Prostate gland (tissue), 2 donors: ENCODE measurements at places on chromosomes 1 and 21. TPM values are rescaled to one million over a fixed set of nuclear protein-coding genes. Genes with fewer than 3 reads are reported as not detected.

DNA sequence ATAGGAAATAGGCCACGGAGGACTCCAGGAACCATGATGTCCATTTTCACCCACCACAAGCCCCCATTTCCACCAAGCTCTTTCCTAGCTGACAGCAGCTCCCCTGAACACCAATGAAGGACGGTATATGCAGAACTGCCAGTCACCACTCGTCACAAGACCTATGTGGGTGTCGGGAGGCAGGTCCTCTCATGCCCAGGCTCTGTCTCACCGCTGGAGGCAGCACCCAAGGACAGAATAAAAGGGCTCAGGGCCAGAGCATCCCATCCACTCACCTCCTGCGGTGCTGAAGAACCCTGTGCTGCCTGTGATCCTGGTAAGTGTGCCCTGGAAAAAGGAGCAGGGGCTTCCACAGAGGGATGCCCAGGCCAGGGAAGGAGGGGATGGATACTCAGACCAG lies at the start of gene LCE1F:
Gene LCE1F (plus strand): TSS at position 266 of the 400 bp plus-strand sequence. CDS start 1,232 bp downstream, outside the sequence.
- no peak for DNase-seq

- DNase-seq, result no peak
These were observed 394.8 kb downstream of the MATN1 start for GRCh38 chr1:30328401-30329262.

Gene LCE1D
- total RNA-seq, result not detected

Gene NEK2
- 1.7 TPM for total RNA-seq

DNA sequence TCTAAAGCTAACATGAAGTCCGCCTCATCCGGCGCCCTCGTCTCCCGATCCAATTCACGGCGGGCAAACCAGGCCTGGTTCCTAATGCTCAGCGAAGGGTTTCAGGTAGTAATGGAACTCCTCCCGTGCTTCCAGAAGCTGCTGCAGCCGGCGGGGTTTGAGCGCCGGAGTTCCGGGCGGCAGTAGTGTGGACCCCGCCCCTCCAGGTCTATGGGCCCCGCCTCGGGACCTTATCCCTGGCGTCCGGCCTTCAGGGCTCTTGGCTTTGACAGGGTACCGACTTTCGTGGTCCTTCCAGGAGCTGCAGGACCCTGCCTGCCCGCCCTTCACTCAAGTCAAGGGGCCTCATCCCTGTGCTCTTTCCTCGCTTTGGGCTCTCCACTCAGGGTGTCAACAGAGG lies 304.1 kb downstream of the FAM72C start:
- no peak for DNase-seq

Gene IQCC
- total RNA-seq, result 5.6 TPM

DNA sequence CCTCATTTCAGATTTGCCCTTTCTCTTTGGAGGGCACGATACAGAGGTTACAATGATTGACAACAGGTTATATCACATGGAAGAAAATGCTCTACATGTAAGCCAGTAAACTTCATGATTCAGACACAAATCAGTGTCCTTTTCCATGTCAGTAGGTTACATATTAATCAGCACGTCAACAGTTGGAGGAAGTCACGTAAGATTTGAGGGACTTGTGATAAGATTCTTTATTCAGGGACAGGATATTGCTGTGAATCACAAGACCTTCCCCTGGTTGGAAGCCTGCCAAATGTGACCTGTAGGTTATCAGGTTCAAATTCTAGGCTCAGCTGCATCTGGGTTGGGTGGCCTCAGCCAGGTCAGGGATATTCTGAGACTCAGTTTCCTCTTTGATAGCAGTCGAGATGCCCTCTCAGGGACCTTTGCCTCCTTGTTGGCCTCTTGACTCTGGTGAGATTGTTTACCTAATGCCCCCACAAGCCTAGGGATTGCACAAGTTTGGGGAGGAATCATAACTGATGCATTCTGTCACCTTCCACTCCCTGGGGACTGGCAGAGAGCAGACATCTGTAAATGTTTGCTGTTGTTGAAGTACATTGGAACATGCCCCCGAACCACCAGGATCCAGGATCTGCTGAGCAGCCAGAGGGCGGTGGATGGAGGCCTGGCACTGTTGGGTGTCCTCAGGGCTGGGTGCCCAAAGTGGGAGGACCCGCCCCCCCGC lies 31.9 kb downstream of the SERINC2 start:
- DNase-seq, result no peak

Gene KRTAP10-6
- total RNA-seq, result not detected

GRCh38 chr1:47351305-47351704 lies 17.7 kb downstream of the CMPK1 start:
- DNase-seq, result no peak
